ENCODE measurements at places on chromosomes 16 and 17. TPM values are rescaled to one million over a fixed set of nuclear protein-coding genes. Genes with fewer than 3 reads are reported as not detected.
A peak's percentile ranks its signal among the peaks of the same experiment; 100 is the strongest.

GRCh38 chr17:539766-540165 lies 174.9 kb downstream of the VPS53 start:
- H3K4me1 ChIP-seq: no peaks in the 10 kb centered on the region
- no peak overlapping the region for H3K27ac ChIP-seq
- H3K4me3 ChIP-seq: no peak overlapping the region
- no peak for DNase-seq

DNA sequence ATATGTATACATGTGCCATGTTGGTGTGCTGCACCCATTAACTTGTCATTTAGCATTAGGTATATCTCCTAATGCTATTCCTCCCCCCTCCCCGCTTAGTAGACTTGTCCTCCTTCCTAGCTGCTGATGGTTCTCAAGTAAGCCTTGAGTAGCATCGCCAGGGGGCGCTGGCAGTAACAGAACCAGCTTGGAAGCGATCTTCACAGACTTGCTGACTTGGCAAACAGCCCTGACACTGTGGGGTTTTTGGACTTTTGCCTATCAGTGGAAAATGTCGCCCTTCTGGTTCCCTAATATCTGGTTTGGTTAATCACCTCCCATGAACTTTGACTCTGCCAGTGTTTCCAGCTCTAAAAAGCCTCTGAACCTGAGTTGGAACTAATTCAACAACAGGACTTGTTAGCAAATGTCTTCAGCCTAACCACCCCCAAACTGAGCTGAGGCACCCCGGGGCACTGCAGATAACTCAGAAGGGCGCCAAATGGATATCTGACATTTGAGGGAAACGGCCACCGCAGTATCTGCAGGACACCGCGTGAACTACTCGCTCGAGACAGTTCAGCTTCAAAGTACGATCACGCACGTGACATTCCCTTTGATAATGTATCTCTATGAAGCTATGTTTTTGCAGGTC lies 15.4 kb upstream of the SPATA32 start:
- H3K4me1 ChIP-seq: peaks cover 5% of the 10 kb centered on the region
- H3K36me3 ChIP-seq: peaks cover 6% of the 10 kb centered on the region
- DNase-seq: peak; percentile 96
- H3K4me3 ChIP-seq: no peak overlapping the region
- H3K27ac ChIP-seq: peak overlapping the region; percentile 63

DNA sequence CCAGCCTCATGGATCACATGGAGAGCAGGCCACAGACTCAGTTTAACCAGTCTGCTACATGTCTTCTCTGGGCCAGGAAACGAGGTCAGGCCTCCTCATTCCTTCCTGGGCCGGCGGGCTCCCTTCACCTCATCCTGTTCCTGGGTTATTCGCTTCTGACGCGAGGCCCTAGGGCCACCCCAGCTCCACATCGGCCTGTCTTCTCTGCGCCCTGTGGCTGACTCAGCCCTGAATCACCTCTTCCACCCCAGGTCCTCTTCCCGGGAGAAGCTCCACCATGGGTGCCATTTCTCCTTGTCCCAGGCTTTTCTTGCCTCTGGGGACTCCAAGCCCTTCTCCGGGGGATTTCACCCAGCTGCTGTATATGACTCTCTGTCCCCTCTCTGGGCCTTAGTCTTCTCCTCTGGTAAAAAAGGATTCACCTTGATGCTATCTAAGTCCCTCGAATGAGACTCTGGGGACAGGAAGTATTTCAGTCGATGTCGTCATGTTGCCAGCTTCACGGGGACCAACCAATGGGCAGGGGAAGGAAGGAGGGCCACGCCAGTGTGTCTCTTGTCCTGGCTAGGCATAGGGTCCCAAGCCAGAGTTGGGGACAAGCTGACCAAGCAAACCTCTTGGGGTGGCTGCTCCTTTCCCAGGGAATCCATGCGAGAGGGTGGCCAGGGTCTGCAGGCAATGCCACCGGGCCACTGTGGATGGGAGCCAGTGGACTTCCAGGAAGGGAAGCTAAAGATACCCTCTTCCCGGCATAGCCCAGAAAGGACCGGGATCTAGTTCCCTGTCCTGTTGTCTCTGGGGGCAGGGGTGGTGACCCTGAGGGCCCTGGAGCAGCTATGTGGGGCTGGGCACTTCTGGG lies 58.7 kb downstream of the SOCS3 start:
- no peaks in the 10 kb centered on the region for H3K4me1 ChIP-seq
- H3K36me3 ChIP-seq: no peaks in the 10 kb centered on the region
- no peak overlapping the region for H3K27ac ChIP-seq
- DNase-seq: no peak
- no peaks in the 10 kb centered on the region for H3K27me3 ChIP-seq
- H3K4me3 ChIP-seq: no peak overlapping the region

DNA sequence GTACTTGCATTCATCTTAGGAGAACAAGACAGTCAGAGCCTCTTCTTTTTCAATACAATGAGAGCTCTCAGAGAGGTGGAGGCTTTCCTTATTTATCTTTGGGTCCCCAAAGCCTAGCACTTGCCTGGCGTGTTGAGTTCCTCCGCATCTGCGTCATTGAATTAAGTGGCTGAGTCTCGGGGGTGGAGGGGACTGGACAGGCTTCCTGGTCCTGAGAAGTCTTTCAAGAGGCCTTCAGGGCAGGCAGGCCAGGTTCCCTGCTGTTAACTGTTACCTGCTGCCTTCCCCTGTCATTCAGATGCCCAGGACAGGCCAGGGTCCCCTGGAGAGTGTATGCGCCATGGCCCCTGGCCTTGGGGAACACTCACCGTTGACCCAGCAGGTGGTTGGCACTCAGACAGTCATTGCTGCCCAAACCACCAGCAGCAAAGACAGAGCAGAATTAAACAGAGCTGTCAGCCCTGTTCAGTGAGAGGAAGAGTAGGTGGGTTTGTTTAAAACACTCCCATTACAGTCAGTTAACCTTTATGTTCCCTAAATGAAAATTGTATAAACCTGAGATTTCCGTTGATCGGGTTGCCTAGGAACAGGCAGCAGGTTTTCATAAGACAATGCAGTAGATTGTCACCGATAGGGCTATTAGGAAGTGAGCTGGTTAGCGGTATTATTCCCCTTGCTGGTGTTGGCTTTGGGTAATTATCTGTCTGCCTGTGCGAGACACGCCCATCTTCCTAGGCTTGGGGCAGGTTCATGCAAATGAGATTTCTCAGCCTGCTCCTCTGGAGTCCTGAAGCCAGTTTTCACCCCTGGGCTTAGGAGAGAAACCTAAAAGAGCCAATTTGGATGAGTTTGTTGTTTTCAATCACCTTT lies 132.7 kb downstream of the CCDC182 start:
- H3K4me1 ChIP-seq: peaks cover 24% of the 10 kb centered on the region
- peaks cover 2% of the 10 kb centered on the region for H3K36me3 ChIP-seq
- peak; percentile 23 for DNase-seq
- no peak overlapping the region for H3K4me3 ChIP-seq
- no peaks in the 10 kb centered on the region for H3K27me3 ChIP-seq

DNA sequence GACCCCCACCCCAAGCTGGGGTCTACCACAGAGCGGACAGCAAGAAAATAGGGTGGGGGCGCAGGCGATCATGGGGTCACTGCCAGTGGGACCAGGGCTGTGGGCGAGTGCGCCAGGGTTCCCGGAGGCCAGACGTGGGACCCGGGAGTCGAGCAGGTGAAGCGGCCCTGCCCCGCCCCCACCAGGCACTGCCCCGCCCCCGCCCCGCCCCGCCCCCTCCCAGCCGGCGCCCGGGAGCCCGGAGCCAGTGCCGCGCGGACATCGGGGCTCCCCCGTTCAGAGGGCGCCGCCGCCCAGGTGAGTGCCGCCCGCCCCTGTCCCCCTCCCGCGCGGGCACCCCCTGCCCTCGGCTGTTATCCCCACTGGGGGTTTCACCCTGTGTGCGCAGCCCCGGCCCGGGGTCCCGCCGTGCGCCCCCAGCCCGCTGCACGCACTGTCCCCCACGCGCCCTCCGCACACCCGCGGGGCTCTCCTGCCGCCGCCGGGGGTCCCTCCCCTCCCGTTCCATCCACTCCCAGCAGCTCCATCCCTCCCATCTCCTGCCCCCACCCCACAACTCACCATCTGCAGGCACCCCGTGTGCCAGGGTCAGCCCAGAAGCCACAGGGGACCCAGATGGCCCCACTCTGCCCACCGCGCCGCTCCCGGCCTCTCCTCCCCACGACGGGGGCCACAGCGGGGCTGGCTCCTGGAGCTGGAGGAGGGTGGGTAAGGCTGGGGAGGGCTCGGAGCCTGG lies at the start of gene SSTR5:
TSS of gene SSTR5 (plus strand) at position 222 of the 736 bp plus-strand sequence. CDS start 6,122 bp downstream, outside the sequence.
- no peaks in the 10 kb centered on the region for H3K36me3 ChIP-seq
- DNase-seq: no peak
- H3K27ac ChIP-seq: no peak within 1 kb of the TSS

DNA sequence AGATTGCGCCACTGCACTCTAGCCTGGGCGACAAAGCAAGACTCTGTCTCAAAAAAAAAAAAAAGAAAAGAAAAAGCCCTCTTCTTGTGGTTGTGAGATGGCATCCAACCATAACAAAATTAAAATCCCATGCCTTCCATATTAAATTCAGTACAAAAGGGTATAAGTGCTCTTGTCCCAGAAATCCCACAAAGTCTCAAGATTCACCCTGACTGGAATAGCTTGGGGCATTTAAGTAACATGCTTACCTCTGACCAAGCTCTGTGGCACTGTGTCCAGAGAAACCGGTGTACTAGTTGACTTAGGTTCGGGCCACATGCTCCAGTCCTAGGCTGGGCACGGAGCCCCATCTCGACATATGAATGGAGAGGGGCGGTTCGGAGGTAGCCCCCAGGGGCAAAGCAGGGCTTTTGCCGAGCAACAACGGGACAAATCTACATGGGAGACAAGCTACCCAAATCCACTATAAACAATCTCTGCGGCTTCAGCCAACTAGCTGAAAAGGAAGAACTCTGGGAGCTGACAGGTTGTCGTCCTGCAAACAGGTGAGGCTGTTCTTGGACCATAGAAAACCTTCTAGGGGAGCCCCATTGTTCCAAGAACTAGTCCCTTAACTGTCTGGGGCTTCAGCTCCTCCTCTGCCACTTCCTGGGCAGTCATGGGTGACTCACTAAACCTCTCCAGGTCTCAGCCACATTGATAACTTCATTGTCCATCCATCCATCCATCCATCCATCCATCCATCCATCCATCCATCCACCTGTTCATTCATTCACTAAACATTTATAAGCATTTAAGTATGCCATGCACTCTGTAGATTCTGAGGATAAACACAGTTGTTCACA lies 10.3 kb upstream of the IL4R start:
- no peaks in the 10 kb centered on the region for H3K36me3 ChIP-seq
- no peak overlapping the region for H3K4me3 ChIP-seq
- no peak for DNase-seq
- no peaks in the 10 kb centered on the region for H3K27me3 ChIP-seq
- H3K4me1 ChIP-seq: no peaks in the 10 kb centered on the region

DNA sequence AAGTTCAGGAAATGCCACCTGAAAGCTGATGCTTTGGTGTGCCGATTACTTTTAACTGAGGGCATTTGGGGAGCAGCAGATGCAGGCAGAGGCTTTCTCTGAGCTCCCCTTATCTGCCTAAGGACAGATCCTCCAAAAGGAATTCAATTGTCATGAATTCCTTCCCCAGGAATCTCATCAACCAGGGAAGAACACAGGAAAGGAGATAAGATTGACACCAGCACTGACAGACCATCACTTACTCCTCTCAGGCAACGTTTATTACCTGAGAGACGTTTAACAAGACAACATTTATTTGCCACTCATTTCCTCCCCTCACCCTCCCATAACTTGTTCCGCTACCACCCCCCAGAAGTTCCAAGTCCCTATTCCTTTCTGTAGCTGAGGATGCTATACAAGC lies 17.6 kb upstream of the CDRT4 start:
- no peak overlapping the region for H3K4me3 ChIP-seq
- no peaks in the 10 kb centered on the region for H3K36me3 ChIP-seq
- H3K4me1 ChIP-seq: no peaks in the 10 kb centered on the region

DNA sequence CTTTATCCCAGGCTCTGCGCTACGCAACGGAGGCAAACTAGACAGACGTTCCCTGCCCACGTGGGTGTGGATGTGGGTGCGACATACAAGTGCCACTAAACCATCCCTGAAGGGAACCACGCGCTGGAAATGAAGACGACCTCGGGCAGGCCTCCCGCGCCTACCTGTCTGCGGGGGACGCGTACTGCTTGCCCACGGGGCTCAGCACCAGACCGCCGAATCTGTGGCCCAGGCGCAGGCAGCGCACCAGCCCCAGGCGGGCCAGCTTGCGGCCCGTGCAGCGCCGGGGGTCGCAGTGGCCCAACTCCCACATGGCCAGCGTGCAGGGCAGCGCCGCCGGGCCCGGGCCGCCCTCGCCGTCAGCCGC lies 480 bp downstream of the TSR3 start:
- peaks cover 2% of the 10 kb centered on the region for H3K36me3 ChIP-seq
- H3K27ac ChIP-seq: peak overlapping the region; percentile 26
- DNase-seq: no peak
- H3K4me1 ChIP-seq: no peaks in the 10 kb centered on the region
- H3K27me3 ChIP-seq: no peaks in the 10 kb centered on the region

GRCh38 chr16:89378947-89379771 lies 111.2 kb downstream of the ANKRD11 start:
- no peak for DNase-seq
- peaks cover 8% of the 10 kb centered on the region for H3K4me1 ChIP-seq
- H3K36me3 ChIP-seq: no peaks in the 10 kb centered on the region
- H3K27me3 ChIP-seq: no peaks in the 10 kb centered on the region
- H3K4me3 ChIP-seq: no peak overlapping the region
- H3K27ac ChIP-seq: no peak overlapping the region

DNA sequence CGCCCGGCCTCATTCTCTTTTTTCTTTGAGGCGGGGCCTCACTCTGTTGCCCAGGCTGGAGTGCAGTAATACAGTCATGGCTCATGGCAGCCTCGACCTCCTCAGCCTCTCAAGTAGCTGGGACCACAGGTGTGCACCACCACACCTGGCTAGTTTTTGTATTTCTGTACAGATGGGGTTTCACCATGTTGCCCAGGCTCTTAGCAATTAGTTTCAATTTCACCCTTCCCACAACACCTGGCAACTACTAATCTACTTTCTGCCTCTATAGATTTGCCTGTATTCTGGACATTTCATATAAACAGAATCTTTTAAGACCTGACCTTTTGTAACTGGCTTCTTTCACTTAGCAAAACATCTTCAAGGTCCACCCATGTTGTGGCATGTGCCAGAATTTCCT lies 8.0 kb upstream of the NT5M start:
- H3K4me3 ChIP-seq: no peak overlapping the region
- H3K36me3 ChIP-seq: no peaks in the 10 kb centered on the region
- no peaks in the 10 kb centered on the region for H3K27me3 ChIP-seq
- H3K27ac ChIP-seq: no peak overlapping the region
- no peak for DNase-seq
- no peaks in the 10 kb centered on the region for H3K4me1 ChIP-seq

DNA sequence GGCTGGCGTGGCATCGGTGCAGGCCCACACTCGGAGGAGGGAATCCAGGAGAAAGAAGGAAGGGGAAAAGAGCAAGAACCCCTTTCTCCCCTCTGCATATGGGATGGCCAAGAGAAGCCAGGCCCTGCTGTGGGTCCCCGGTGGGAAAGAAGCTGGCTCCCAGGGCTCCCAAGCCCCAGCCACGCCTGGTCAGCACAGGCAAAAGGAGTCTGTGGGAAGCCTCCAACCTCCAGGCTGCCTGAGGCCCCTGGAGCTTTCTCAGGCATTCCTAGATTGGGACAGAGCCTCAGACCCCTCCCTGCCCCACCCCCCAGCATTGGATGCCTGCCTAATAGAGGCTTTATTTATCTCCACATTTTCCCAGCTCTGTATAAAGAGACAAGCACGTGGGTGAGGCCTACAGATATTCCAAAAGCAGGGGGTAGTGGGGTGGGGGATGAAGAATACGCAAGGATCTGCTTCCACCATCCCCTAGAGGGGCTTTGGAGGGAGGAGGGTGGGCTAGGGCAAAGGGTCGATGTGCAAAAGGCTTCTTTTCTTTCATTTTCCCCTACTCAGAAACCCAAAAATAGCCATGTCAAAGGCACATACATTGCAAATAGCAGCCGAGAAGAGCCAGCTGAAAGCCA lies 56.4 kb downstream of the MPRIP start:
- DNase-seq: peak; percentile 48
- H3K4me1 ChIP-seq: peaks cover 7% of the 10 kb centered on the region
- H3K4me3 ChIP-seq: no peak overlapping the region
- no peaks in the 10 kb centered on the region for H3K27me3 ChIP-seq

The VTN gene
- polyA plus RNA-seq: 2.4 TPM

The PRDM7 gene
- polyA plus RNA-seq: 0.01 TPM

Data from small intestine (tissue), 16 donors.